ENCODE measurements at places on chromosomes 2 and 18.

DNA sequence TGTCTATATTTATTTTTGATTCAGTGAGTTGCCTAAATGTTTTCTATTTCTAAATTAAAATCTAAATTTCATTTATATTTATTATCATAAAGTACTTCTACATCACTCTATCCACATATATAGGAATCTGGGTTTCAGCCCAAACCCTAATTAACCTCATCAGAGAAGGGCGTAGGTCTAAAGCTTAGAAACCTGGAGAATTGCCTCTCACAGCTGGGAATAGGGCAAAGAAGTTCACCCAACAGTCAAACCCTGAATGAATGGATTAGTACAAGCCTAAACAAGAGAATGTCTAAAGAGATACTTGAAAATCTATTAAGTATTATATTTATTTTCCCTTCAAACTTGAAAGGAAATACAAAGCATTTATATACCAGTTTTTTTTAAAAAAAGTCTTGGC lies 26.2 kb downstream of the TFPI start:
- DNase-seq, result no peak

GRCh38 chr2:65638443-65638842 lies 206.0 kb upstream of the SPRED2 start:
- DNase-seq, result no peak

GRCh38 chr2:17441055-17441771 lies 77.0 kb downstream of the RAD51AP2 start:
- no peak for DNase-seq

DNA sequence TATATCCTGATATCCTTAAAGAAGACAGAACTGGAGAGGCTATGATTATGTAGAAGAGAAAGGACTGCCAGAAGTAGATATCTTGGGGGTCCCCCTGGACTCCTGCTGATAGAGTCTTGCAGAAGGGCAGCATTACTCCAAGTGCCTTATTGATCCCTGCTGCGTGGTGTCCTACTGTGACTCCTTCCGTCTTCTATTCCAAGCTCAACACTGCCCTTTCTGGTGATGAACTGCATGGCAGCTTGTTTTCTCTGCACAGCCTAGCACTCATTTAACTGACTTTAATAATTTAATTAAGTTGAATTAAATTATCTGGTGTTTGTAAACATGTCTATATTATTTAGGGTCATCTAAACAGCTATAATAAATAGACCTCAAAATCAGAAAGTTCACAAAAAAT lies 194.1 kb upstream of the DSEL start:
- no peak for DNase-seq

DNA sequence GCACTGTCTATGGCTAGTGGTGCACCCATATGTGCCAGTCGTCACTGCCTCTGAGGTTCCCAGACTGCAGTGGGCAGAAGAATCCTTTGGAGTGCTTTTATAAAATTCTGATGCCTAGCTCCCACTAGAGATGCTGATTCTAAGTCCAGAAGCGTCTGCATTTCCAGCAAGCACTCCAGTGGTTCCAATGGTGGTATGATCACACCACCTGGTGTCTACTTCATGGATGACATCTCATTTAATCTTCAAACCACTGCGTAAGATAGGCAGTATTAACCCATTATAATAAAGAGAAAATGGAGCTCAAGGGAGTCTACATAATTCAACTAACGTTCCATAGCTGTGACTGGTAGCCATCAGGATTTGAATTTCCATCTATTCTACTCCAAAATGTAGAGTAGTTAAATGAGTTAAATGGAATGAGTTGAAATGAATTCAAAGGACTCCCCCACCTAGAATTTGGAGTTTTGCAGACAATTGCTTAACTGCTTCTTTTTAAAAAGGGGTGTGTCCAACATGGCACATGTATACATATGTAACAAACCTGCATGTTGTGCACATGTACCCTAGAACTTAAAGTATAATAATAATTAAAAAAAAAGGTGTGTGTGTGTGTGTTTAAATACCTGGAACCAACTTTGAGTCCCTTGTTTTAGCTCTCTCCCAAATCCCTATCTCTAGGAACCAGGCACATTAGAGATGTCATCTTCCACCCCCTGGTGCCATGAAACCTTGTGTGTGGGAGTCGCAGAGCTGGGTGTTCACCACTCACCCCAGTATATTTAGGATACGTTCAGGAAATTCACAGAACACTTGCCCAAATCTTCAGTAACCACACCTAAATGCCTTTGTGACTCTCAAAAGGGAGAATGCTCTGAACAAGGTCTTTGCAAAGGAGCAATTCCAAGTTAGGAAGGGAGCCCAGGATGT lies 14.1 kb downstream of the LAMA3 start:
- peak; percentile 63 for DNase-seq

DNA sequence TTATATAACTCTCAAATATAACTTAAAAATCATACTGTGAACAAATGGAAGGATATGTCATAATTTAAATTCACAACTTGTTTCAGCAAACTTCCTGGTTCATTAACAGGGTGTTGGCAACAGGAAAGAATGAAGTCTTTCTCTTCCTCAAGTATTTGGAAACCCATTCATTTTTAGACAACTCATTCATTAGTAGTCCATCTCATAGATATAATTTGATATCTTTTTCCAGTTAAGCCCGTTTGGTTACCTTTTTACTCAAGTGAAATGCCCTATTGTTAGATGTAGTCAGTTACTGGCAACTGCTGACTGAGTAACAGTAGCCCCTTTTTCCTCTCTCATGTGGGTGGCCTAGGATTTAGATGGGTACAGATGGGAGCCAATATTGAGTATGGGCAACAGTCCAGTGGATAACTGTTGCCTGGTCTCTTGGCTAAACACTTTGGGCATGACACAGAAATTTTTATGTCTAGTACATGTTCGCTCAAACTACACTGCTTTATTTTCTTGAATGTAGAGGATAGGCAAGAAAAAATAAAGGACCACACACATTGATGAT lies 4.6 kb upstream of the UGP2 start:
- no peak for DNase-seq

DNA sequence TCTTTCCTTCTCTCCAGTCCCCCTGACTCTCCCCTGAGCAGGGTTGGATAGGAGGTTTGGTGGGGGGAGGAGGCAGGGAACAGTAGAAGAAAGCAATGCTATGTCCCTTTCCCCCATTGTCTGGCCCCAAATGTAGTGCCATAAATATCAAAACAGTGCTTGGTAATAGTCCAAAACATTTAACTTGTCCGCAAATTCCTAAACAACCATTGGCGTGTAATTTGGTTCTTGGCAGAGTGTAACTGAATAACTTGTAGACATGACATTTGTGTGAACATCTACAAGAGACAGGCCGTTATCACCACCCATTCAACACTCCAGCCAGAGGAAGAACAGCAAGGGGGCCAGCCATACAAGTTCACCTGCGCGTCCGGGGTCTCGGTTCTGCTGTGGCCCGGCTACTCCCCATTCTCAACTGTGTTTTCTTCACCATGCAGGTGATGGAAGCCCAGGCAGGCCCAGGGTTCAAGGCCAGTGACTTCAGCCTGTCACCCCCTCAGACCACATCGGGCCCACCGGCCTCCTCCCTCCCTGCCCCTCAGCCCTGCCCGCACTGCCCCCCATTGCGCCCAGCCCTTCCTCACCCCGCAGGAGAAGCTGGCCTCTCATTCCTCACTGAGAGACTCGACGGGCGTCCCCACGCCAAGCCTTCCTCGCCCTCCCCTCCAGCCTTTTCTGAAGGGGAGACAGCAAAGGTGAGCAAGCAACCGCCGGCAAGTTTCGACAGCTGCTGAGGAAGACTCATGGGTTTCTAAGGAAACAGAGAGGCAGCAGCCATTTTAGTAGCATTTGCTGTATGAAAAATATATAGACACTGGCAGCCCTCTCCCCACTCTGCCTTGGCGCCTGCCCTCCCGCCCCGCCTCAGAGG lies 699 bp upstream of the RAPGEF4 start:
- DNase-seq, result peak; percentile 40

- peak; percentile 67 for DNase-seq
These were observed 107.3 kb upstream of the MGAT5 start for GRCh38 chr2:134146620-134147019.

DNA sequence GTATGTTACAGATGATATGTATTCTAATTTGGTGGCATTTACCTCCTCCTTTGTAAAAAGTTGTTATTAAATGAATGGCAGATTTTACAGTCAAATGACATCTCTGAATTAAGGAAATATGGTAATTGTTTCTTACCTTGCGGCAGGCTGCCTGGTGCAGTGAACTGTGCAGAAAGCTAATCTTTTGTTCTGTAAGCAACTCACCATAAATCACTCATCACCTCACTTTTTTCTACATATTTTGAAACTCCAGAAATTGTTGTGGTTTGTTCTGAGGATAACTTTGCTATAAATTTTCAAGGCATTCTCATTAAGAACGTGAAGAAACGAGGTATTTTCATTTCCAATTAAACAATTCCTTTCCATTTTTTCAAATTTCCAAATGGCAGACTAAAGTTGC lies 52.7 kb downstream of the ST6GAL2 start:
- DNase-seq, result no peak

DNA sequence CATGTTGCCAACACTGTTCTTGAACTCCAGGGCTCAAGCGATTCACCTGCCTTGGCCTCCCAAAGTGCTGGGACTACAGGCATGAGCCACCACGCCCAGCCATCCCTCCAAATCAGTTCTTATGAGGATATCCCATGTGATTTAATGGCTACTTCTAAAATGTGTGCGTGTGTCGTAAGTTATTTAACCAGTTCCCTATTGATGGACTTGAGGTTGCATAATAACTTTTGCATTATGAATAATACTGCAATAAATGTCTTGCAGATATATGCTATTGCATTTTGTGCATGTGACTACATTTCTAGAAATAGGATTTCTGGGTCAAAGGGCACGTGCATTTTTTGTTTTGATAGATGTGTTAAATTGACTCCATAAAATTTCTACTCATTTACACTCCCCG lies 19.0 kb downstream of the DIPK1C start:
- no peak for DNase-seq

DNA sequence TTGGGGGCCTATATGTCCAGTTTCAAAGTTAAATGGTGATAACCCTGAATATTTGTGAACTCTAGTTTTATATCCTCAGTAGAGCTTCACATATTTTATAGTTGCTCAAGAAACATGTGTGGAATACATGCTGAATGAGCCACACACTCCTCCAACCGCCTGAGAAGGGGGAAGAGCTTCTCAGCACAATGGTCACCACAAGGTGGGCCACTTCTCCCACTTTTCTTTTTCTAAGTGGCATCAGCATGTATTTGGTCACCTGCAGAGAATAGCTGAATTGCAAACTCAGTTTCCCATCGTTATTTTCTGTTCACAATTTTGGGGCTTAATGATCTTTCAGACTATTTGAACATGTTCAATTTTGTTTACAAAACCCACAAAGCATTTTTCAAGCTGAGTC lies 340.5 kb downstream of the PARD3B start:
- DNase-seq, result no peak

DNA sequence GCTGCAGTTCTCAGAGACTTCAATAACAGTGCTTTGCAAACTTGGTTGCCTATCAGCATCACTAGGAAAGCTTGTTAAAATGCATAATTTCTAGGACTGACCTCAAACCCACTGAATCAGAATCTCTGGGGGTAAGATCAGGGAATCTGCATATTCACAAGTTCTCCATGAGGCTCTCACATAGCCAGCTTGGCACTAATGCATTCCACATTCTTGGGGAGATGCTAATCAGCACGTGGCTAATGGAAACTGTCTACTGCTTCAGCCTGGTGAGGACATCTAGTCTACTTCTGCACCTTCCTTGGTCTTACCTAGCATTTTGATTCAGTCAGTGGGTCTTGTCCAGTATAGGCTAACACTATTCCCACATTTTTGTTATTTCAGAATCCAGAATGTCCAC lies 56.3 kb downstream of the RBKS start:
- peak; percentile 11 for DNase-seq

DNA sequence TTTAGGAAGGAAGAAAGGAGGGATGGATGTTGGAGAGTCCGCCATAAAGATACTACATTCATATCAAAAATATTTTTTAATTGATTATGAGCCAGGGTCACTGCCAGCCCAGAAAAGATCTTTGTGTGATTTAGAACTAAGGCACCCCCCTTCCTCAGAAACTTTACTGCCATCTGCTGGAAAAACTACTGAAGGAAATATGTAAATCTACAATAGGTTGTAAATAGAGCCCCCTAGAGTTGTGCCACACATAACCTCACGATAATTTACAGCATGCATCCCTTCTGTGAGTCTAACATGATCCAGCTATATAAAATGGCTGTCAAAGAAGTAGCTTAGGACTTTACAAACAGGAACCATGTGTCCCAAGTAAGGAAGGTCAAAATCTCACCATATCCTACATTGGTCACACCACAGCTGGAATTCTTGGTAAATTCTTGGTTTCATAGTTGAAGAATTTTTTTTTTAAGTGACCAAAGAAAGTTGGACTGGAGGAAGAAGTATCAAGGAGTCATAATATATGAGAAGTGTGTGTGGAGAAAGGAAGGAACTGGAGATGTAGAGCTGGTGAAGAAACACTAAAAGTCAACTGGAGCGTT lies 152.5 kb downstream of the CYP26B1 start:
- no peak for DNase-seq

- no peak for DNase-seq
These were observed 101.1 kb downstream of the TRIB2 start for GRCh38 chr2:12817870-12818269.

- DNase-seq, result no peak
These were observed 11.4 kb upstream of the LRATD1 start for GRCh38 chr2:14621114-14621513.

DNA sequence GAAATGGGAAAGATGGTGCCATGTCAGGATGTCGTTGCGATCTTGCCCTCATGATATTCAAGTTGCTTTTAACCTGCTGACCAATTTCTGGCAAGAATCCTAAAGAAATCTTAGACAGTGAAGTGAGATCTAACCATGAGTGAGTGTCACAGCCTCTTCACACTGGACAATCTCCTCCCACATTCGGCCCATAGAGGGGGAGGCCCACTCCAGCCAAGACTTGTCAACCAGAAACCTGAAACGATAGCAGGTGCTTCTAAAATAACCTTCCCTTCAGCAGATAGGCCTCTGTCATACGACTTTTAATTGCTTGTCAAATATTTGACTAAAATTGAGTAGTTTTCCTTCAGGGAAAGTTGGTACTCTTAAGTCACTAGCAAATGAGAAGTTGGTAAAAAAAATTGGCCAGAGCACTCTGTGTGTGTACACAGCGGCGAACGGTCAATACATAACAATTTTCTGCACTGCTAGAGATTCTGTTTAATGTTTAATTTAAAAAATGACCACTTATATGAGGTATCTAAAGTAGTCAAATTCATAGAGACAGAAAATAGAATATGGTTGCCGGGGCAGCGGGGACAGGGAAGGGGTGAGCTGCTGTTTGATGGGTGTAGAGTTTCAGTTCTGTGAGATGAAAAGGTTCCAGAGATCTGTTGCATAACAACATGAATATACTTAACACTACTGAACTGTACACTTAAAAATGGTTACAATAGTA lies 110.2 kb downstream of the VAPA start:
- DNase-seq, result no peak

GRCh38 chr2:38152035-38152434 lies 76.1 kb upstream of the CYP1B1 start:
- no peak for DNase-seq

DNA sequence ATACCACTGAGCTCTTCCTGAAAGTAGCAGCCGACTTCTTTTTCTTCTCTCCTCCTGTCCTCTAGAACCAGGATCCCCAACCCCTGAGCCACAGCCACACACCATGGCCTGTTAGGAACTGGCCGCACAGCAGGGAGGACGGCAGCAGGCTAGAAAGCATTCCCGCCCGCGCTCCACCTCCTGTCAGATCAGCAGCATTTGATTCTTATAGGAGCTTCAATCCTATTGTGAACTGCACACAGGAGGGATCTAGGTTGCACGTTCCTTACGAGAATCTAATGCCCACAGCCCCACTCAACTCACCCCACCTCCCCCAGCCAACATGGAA lies 179.1 kb upstream of the SH3BP4 start:
- DNase-seq, result no peak

Data from AG08396 (cell line).